Cerebellar cortex (tissue), 1 donor: ENCODE measurements at places on chromosomes 1 and 21.

DNA sequence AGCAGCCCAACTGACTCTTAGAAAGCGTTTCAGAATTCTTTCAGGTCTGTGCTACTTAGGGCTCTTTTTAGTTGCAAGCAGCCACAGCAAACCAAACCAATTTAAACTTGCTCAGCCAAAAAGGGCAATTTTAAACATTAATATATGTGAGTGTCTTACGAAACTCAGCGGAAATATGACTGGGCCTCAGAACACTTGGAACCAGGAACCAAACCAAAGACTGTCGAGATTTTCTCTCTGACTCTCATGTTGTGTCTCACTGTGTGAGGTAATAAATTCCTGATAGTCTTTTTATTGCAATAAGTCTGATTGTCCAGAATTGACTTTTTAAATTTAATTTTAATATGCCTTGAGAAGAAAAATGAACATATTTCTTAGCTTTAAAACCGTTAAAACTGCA, 122.3 kb downstream of the SYF2 start:
- no peak for DNase-seq

- no peak for DNase-seq
Observed at GRCh38 chr1:121525355-121525754, 340.6 kb downstream of the SRGAP2C start.

DNA sequence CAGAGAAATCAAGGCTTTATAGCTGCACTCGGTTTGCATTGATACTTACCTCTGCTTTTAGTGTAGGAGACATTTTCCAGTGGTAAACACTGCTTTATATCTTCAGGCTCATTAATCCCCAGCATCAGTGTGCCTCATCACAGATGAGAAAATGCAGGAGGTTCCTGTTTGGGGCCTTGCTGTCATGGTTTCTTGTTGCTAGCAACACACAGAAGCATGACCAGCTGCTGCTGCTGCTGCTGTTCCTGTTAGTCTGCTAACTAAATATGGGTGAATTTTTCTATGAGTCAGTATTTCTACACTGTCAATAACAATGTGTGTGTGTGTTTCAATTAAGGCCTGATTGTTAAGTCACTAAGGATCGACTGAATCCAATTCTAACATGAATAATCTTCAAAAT, 85.8 kb upstream of the RGS1 start:
- no peak for DNase-seq

DNA sequence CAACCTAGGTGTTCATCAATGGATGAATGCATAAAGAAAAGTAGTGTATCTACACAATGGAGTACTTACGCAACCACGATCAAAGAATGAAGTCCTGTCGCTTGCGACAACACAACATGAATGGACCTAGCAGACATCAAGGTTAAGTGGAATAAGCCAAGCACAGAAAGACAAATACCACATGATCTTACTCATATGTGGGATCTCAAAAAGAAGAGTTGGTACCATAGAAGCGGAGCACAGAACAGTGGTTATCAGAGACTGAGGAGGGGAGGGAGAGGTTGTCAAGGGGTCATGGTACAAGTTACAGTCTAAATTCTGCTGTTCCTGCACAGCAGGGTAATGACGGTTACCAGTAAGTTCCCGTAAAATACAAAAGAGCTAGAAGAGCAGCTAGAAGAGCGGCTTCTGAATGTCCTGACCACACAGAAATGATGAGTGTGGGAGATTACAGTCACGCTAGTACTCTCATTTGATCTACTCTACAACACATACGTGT, 36.7 kb downstream of the NPHP4 start:
- DNase-seq = no peak

GRCh38 chr1:19028110-19028509, 71.6 kb upstream of the IFFO2 start:
- DNase-seq = peak; percentile 88

GRCh38 chr1:235749755-235750300, 100.2 kb upstream of the GNG4 start:
- no peak for DNase-seq
